ENCODE measurements at places on chromosomes 4 and X. TPM values are rescaled to one million over a fixed set of nuclear protein-coding genes. Genes with fewer than 3 reads are reported as not detected.

- no peaks in the 10 kb centered on the region for H3K36me3 ChIP-seq
- no peak overlapping the region for H3K27ac ChIP-seq
- H3K4me3 ChIP-seq, result no peak overlapping the region
These were observed 48.7 kb upstream of the SRD5A3 start for GRCh38 chr4:55297346-55297745.

- no peaks in the 10 kb centered on the region for H3K4me1 ChIP-seq
- H3K4me3 ChIP-seq, result no peak overlapping the region
- no peaks in the 10 kb centered on the region for H3K36me3 ChIP-seq
- H3K27me3 ChIP-seq, result peaks cover 8% of the 10 kb centered on the region
- no peak for DNase-seq
- H3K27ac ChIP-seq, result no peak overlapping the region
These were observed 20.8 kb downstream of the ATP5ME start for GRCh38 chr4:653080-653821.

Gene CYP2U1
- 17.5 TPM for total RNA-seq

Gene DNAAF6
- not detected for total RNA-seq
